Activated CD4-positive, alpha-beta T cell treated with anti-CD3 and anti-CD28 coated beads for 36 hours (primary cell): ENCODE measurements at places on chromosomes 7 and 10.

GRCh38 chr7:25989140-25989705 lies 162.8 kb upstream of the NFE2L3 start:
- no peak for DNase-seq

DNA sequence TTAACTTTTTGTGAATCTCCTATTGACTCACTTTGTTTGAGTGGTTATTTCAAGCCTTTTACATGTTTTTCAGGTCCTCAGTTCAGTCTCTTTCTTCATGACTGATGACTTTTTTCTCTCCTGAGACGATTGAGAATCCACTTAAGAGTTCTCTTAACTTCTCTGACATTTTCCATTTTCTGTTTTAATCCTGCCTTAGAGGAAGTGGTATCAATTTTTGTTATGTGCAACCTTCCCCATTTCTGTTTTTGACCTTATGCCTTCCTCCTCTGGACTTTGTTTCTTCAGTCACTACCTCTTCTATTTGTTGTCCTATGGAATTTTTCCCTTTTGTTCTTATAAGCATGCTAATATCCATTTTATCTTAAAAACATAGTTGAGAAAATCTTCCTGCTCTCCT lies 2.4 kb downstream of the PSMC2 start:
- no peak for DNase-seq

GRCh38 chr10:124340033-124340760 lies 78.5 kb downstream of the OAT start:
- DNase-seq = no peak

DNA sequence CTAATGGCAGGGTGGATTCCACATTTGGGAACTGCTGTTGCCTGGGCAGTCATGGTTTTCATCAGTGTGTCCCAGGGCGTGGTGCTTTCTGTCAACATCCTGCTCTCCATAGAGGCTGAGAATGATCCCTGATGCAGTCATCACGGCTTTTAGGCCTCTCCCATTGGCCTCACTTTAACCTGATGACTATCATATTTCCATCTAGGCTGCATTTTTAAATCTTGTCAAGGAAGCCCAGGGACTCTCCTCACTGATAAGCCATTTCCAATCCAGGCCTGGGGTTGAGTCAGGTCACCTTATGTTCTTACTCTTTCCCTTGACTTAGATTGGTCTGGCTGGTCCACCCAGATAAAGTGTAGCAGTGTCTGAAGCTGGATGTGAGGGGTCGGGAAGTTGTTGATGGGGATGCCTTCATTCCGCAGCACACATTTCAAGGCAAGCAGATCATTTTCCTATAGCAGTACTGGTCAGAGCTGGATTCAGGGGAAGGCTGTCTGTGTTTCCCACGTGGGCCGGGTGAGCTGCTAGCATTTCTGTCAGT lies 177.0 kb downstream of the AUTS2 start:
- no peak for DNase-seq

- no peak for DNase-seq
Measured at GRCh38 chr7:2248984-2249694, 7.1 kb downstream of the NUDT1 start.
